ENCODE measurements at places on chromosomes 1 and 21.

GRCh38 chr1:50568782-50569181, 145.5 kb upstream of the DMRTA2 start:
- DNase-seq, result no peak

DNA sequence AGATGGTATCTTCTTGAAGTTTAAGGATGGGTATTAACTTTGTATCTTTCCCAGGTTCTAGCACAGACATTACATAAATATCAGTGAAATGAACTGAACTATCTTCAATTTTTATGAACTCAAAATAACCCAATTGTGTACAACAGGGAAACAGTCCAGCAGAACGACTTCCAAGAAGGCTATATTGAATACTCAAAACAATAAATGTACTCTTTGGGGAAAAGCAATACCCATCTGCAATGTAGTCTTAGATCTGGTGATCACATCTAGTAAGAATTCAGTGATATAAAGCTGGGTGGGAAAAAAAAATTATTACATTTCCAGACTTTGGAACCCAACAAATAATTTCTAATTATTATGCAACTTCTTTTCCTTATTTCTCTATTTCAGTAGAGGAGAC, 33.1 kb upstream of the GORAB start:
- DNase-seq, result no peak

DNA sequence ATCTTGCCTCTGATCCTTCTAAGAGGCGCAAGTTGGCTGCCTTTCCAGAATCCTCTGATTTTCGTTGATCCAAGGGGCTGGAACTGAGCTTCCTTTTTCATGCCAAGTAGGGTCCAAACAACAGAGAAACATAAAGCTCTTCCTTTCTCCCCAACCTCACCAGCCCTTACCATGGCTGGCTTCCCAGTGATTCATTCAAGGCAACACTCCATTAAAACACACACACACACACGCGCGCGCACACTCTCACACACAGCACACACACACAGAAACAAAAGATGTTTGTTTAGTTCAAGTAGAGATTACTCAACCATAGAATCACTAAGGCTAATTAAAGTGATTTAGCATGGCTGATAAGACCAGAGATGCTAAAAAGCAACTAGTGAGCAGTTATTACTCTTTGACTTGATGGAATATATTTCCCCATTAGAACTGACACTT, 13.0 kb upstream of the GUCA2A start:
- no peak for DNase-seq

- DNase-seq, result no peak
Observed at GRCh38 chr1:102435483-102435882, 438.8 kb upstream of the OLFM3 start.

GRCh38 chr1:10958614-10959013, 53.8 kb upstream of the TARDBP start:
- DNase-seq, result no peak

Data from stimulated activated CD4-positive, alpha-beta T cell treated with anti-CD3 and anti-CD28 coated beads, Interleukin-12 subunit alpha, Interleukin-12 subunit beta, amount 100 ng/mL, for 24 hours (primary cell).